ENCODE measurements at places on chromosomes 5 and 9.

DNA sequence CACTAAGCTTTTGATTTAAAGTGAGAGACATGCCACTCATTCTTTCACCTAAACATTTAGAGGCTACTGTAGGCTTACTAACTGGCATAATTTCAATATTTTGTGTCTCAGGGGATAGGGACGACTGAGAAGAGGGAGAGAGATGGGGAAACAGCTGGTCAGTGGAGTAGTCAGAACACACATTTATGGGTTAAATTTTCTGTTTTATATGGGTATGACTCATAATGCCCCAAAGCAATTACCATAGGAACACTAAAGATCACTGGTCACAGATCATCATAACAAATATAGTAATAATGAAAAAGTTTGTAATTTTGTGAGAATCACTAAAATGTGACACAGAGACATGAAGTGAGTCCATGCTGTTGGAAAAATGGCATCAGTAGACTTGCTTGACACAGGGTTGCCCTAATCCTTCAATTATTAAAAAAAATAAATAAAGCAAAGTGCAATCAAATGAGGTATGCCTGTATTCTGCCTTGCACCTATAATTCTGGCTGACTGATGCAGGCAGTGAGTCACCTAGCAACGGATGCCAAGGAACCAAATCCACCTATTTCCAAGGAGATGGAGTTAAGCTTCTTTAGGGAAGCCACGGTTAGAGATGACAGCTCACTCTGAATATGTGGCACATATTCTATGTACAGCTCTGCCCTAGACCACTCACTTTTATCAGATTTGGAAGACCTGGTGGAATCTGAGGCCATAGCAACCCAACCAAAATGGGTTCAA, 166.1 kb downstream of the MARCHF11 start:
- DNase-seq, result no peak

- DNase-seq, result no peak
Measured at GRCh38 chr5:6465831-6466790, 17.5 kb downstream of the UBE2QL1 start.

DNA sequence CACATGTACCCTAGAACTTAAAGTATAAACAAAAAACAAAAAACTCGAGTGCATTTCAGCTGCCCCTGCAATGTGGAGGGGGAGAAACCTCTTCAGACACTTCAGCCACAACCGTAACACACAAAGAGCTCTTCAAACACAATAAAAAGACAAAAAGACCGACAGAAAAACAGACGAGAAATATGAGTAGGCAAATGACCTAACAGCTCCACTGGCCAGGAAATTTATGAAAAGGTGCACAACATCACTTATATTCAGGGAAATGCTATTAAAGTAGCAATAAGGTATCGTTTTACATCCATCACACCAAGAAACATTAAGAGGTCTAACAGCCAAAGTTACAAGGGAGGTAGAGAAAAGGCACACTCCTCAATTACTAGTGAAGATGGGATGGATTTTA, 6.2 kb downstream of the ZBED3 start:
- no peak for DNase-seq

DNA sequence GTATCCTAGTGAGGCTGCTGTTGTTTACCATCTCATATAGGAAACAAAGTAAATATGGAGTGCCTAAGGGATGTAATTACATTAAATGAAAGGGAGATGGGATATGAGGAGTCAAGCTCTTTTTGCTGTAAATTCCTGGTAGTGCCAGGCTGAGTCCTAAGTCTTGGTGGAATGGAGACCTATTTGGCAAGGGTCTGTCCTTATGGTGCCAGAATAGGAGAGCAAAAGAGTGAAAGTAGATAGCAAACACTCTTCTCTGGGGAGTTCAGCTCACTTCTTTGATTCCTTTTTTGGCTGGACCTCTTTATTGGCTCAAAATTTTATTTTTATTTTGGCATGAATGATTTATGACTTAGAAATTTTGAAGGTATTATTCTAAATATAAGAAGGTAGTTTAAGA, 380.8 kb downstream of the TMEM232 start:
- no peak for DNase-seq

DNA sequence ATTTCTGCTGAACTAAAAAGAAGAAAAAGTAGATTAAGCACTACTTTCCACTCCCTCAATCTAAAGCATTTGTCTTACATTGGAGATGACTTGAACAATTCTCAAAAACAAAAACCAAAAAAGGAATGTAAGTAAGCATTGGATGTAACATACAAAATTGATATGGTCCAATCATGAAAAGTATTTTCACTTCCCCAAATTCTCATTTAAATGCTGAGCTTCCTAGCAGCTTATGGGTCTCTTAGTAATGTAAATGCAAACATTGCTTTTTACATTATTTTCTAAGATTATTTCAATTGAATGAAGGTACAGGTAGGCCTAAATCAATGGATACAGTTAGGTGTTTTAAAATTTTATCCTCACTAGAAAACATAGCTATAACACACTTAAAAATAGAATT, 20.0 kb downstream of the ANKH start:
- DNase-seq, result no peak
